ENCODE measurements at places on chromosomes 3 and 15.

DNA sequence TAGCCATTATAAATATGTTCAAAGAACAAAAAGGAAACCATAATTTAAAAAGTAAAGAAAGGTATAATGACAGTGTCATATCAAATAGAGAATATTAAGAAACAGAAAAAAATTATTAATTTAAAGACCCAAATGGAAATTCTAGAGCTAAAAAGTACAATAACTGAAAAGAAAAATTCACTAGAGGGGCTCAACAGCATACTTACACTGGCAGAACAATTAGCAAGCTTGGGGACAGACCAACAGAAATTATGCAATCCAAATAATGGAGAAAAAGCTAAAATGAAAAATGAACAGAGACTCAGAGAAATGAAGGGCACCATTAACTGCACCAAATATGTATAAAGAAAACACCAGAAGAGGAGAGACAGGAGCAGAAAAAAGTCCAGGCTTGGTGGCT lies 13.7 kb downstream of the SPCS1 start:
- no peak for ATAC-seq

DNA sequence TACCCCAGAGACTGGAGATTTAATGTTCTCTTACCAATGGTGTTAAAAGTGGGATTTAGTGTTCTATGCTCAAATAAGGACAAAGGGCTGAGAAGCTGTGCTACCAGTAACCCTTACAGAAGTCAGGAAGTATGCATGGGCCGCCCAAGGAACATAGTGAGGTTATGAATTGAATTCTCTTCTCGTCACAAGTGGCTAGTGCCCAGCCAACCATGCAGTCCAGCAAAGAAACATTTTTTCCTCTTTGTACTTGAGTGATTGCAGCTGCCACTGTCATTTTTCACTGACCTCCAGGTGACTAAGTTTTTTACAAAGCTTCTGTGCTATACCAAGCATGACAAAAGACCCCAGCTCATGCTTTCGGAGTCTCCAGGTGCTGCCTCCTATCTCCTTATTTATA lies 110.6 kb upstream of the DCBLD2 start:
- ATAC-seq: peak; percentile 39

- ATAC-seq: no peak
Measured at GRCh38 chr3:112560307-112560706, 1.5 kb downstream of the ATG3 start.

DNA sequence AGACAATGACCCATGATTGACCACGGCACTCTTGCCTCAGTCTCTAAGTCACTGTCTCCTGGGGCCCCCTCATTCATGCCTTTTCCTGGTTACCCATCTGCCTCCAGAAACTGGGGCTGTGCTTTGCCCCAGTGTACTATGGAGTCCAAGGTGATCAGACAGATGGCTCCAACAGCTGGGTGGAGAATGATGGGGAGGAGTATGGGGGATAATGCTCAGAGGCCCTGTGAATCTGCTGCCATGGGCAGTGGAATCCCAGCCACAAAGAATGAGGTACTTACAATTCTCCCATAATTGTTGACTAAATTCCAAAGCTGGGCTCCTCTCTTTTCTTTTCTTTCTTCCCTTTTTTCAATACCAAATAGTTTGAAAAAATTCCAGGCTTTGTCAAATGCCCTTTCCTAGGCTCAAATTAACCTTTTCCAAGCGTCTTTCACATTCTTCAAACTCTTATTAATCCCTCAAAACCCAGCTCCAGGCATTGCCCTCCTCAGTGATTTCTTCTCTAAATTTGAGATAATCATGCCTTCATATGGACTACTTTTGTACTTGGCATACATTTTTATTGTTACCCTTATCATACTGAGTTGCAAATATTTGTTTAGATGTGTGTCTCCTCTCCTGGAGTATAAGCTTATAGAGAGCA lies 148.5 kb upstream of the ICE2 start:
- no peak for ATAC-seq

DNA sequence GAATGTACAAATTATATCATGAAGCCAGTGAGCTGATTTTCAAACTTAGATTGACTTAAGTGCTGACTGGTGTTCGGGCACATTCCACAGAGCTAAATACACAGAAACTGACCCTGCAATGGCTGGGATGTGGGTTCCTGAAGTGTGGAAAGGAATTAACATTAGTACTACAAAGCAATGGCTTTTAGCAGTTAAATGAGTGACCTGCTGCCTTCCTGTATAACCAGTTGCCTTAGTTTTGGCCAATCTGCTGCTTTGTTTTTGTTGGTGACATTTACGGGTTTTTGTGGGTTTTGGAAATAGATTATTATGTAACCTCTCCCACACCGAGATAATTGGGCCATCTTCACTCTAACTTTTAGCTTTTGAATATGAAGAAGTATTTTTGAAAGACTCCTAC lies 2.4 kb upstream of the SKIC8 start:
- ATAC-seq: no peak

DNA sequence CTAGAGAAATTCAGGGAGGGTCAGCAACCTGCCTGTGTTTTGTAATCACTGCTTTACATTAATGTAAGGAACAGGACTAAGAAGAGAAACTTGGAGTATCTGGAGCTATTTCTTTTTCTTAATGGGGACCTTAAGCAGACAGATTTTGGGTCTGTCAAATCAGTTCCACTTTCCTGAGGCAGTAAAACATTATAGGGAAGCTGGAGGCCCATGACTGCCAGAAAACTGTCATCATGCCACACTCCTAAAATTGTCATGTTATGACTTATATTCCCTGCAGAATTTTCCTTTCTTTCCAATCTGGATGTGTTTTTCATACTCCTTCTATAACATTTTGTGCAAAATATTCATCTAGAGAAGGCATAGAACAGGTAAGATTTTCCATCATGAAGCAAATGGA lies 28.8 kb downstream of the DGKG start:
- ATAC-seq: no peak

DNA sequence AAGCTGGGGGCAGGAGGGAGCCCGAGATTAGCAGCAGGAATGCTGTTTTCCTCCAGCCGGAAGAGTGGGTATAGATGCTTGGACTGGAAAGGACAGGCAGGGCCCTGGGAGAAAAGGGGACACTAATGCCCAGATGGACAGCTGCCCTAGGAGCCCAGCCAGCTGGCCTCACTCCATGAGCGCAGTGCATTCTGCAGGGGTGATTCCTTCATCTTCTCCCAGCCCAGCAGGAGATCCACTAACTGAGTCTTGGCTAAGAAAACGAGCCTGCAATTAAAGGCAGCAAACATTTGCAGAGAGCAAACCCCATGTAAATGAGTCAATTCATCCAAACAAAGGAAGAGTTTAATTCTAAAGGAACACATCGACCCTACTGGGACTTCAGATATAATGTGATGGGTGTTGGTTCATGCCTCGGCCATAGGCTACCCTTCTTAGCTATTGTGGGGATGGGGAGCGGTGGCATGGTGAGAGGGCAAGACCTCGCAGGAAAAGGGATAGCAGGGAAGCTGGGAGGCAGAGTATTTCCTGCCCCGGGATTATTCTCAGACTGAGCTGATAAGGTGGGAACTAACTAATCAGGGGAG lies 13.3 kb upstream of the MINAR1 start:
- no peak for ATAC-seq

DNA sequence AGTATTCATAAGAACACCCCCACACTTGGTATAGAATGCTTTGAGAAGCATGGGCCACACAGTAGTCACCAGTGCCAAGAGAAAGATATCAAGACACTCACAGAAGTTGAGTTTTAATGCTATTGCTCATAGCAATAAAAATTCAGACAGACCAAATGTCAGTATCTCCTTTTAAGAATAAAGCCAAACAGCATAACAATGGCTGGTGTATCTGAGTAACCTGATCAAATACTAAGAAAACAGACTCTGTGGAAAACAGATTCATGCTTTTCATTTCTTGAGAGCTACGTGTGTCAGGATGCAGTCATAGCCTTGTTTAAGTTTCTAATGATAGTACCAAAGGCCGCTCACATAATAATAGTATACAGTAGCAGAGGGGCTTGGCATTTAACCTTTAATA lies 778.5 kb downstream of the MECOM start:
- ATAC-seq: no peak

DNA sequence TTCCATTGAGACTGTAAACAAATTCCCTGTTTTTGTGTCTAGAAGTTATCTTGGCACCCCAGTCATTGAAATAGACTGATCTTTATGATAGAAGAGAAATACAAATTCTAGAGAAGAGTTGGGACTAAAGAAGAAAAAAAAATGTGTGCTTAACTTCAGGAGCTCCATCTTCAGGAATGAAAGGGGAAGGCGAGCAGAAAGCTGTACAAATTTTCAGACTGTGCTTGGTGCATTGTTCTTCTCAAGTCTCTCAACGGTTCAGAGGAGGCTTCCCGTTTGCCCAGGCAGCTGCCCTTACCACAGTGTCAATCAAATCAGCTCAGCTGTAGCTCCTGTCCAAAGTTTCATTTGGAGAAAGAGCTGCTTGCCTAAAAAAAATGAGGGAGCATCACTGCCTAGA lies 41.7 kb downstream of the OXSM start:
- ATAC-seq: peak; percentile 80
